H4 (cell line): ENCODE measurements at places on chromosomes 16 and 17. TPM values are rescaled to one million over a fixed set of nuclear protein-coding genes. Genes with fewer than 3 reads are reported as not detected.

DNA sequence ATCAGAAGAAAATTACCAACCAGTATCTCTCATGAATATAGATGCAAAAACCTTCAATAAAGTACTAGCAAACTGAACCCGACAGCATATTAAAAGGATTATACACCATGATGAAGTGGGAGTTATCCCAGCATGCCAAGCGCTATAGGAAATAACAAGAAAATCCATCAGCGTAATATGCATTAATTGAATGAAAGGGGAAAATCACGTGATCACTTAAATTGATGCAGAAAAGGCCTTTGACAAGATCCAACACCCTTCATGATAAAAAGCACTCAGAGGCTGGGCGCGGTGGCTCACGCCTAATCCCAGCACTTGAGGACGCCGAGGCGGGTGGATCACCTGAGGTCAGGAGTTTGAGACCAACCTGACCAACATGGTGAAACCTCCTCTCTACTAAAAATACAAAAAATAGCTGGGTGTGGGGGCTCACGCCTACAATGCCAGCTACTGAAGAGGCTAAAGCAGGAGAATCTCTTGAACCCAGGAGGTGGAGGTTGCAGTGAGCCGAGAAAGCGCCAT, 4.8 kb downstream of the CTRB2 start:
- no peak for DNase-seq

DNA sequence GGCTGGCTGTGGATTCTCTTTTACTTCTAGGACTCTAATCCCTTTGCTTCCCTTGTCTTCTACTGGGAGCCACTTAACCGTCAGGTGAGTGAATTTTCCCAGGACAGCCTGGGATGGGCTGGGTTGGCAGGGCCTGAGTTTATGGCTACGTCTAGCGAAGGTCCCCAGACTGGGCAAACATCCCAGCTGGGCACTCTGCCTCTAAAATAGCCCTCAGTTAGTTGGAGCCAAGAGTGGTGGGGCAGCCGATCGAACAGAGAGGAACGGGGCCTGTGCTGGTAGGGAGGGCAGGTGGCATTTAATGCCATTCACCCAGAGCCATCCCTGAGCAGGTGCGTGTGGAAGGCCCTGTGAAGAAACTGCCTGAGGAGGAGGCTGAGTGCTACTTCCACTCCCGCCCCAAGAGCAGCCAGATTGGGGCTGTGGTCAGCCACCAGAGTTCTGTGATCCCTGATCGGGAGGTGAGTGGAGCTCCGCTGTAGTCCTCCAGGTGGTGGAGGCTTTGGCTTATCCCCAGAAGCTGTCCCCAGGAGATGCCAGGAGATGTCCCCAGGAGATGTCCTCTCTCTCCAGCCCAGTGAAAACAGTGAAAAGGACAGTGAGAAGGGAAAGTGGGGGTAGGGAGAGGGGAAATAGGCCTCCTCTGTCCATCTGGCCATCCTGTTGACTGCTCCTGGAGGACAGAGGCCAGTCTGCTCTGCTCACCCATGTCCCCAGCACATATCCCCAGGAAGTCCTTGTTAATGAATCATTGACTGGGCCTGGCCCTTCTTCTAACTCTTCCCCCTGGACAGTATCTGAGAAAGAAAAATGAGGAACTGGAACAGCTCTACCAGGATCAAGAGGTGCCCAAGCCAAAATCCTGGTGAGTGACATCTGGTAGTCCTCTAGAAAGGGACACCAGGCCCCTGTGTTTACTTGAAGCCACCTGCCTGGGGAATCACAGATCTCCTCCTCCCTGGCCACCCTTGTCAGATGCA, 4.4 kb downstream of the PNPO start:
- no peak for DNase-seq

- no peak for DNase-seq
Measured at GRCh38 chr16:21197112-21197511, 14.3 kb downstream of the ZP2 start.

GRCh38 chr16:70661918-70662641, 15.7 kb downstream of the IL34 start:
- DNase-seq, result no peak

DNA sequence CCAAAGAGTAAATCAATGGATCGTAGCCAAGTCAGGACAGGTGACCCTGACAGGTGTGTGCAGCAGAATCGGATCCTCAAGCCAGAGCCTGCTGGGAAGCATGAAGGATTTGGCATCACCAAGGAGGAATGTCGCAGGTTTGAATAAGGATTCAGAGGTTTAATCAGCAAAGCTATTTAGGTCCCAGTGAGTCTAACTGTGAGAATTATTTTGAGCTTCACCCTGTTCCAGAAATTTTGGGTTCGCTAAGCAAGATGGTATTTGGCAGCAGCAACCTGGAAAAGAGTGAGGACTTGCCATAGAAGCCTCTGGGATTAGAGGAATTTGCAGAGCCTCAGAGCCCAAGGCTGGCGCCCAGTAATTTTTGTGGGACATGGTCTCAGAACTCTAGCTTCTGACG, 173.0 kb downstream of the CCDC182 start:
- DNase-seq, result no peak

DNA sequence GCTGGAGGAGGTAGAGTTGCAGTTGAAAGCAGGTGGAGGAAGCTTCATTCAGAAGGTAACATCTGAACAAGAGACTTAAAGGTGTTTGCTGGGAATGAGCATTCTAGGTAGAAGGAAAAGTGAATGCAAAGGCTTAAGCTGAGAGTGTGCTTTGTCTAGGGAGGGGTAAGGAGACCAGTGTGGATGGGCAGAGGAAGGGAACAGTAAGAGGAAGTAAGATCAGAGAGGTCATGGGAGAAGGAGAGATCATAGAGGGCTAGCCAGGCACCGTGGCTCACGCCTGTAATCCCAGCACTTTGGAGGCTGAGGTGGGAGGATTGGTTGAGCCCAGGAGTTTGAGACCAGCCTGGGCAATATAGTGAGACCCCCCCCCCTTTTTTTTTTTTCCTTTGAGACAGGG, 3.3 kb downstream of the STX4 start:
- DNase-seq, result no peak

- DNase-seq, result no peak
Measured at GRCh38 chr17:74128456-74129211, 74.8 kb upstream of the RPL38 start.

DNA sequence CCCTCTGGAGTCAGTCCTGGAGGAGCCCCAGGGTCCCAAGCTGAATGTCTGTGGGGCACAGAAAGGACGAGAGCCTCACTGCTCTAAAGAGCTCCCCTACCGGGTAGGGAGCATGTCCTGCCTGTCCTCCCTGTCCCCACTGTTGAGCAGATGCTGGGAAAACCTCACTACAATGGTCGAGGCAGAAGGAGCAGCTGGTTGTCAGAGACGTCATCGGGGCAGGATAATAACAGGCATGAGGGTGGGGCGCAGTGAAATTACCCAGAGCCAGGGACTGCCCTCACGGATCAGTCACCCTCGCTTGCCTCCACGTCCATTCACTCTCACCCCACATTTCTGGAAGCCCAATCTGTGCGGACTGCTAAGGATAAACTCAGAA, 538 bp downstream of the TM4SF5 start:
- DNase-seq, result no peak

DNA sequence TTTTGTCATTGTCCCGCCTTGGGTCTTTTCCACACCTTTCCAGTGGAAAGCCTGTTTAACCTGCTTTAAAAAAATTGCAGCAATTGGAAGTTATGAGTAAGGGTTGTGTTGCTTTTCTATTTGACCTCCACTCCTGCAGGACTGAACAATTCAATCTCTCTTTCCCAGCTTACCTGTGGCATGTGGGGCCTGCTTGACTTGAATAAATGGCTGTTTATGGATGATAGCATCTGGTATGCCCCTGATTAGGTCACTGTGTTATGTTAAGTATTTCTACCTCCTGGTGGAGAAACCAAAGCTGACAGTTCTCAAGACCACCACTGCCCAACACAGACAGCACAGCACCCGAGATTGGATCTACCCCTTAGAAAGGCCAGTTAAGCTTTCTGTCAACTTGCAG, 64.8 kb upstream of the NOG start:
- DNase-seq, result no peak

DNA sequence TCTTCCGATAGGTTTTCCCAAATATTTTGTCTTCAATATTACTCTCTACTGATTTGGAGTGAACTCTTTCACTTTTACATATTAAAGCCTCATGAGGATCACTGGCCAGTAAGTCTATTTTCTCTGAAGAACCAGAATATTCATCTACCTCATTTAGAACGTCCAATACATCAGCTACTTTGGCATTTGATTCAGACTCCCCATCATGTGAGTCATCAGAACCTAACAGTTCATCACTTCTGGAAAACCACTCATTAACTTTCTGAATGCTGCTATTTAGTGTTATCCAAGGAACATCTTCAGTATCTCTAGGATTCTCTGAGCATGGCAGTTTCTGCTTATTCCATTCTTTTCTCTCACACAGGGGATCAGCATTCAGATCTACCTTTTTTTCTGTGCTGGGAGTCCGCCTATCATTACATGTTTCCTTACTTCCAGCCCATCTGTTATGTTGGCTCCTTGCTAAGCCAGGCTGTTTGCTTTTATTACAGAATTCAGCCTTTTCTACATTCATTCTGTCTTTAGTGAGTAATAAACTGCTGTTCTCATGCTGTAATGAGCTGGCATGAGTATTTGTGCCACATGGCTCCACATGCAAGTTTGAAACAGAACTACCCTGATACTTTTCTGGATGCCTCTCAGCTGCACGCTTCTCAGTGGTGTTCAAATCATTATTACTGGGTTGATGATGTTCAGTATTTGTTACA, 30.9 kb downstream of the BRCA1 start:
- no peak for DNase-seq

DNA sequence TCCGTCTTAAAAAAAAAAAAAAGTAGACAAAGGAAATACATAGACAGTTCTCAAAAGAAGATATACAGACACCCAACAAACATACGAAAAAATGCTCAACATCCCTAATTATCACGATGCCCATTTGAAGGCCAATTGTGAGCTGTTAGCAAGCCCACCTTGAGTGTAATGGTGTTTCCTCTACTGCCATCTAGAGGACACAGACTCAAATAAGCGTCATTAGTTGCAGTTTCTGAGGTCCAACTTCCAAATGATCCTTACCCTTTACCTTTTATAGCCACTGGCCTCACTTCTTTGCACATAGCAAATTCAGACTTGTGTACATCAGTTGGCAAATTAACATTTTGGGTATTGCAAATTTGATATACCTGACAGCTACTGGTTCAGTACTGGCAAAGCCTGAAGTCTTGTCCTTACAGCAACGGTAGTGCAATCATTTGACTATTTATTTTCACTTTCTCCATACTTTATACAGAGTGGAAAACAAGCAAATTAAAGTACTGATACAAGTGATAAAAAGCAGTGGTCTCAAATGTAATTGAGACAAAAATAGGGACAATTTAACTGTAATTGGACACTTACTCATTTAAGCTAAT, 536.3 kb upstream of the EEF2KMT start:
- DNase-seq, result peak; percentile 19

DNA sequence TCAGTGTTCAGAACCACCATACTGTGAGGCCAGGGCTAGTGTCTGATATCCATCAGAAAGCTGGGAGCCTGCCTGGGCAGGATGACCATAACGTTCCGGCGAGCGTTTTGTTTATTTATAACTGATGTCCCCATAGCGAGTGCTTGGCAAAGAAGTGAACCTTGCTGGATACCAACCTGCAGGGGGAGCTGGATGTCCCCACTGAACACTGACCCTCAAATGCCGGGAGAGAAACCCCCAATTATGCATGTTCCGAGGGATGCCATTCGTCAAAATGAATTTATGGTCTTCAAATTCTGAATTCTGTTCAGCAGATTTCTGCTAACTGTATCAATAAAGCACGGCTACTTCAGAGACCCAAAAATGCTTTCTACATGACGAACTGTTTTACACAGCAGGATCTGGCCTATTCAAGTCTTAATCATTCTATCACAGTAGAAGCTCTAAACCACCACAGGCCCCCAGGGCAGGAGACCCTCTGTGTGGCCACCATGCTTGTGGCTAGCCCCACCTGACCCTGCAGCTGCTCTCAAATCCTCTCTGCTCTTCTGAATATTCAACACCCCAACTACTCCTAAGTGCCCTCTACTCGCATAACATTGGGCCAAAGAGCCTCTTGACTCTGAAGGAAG, 15.2 kb downstream of the MED24 start:
- peak; percentile 63 for DNase-seq

DNA sequence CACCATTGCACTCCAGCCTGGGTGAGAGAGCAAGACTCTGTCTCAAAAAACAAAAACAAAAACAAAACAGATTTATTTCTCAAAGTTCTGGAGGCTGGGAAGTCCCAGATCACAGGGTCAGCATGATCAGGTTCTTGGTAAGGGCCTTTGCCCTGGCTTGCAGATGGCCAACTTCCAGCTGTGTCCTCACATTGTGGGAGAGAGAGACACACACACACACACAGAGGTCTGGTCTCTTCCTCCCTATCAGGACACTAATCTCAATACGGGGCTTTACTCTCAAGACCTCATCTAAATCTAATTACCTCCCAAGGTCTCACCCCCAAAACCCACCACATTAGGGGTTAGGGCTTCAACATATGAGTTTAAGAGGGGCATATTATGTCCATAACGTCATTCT, 26.4 kb upstream of the TAOK1 start:
- DNase-seq, result no peak

GRCh38 chr16:21179126-21179982, 20.9 kb downstream of the LDAF1 start:
- DNase-seq, result no peak

DNA sequence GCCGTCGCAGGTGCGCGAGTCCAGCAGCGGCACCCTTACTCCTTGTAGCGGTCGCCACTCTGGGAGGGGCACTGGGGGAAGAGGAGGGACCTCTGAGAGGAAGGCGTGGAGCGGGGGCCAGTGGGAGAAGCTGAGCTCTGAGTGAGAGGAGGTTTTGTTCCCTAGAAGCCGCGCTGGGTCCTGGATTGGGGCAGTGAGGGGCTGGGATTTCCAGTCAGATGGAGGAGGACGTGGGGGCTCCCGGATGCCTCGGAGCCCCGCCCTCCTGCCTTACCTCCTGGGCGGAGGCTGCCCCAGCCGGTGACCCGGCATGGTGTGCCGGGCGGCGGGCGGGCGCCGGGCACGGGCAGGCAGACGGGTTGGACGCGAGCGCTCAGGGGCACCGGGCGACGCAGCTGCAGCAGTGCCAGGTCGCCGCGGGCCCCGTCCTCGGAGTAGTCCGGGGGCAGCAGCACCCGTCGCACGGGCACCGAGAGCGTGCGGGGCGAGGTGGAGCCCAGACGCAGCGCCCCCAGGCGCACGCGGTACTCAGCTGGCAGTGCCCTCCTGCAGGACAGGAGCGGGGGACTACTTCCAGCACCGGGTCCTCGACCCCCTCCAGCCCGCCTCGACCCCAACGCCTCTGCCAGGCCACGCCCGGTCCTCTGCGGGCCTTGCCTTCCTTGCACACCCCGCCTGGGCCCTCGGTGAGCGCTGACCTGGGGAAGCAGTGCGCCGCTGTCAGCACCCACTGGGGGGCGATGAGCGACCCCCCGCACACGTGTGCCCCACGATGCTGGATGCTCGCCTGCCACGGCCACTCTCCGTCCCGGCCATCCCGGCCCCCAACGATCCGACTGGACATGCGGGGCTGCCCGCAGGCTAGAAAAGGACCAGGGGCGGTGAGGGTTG, 2.0 kb downstream of the PRSS33 start:
- no peak for DNase-seq

The CSF3 gene
- not detected in 2 replicates for total RNA-seq

The GNG13 gene
- not detected in 2 replicates for total RNA-seq

The CASKIN2 gene
- total RNA-seq, result 5.4 and 8.3 TPM in 2 replicates

The SEPTIN1 gene
- total RNA-seq, result not detected in 2 replicates

The MYH2 gene
- total RNA-seq, result not detected in 2 replicates

The FAM171A2 gene
- total RNA-seq, result 3.4 and 6.5 TPM in 2 replicates
